ENCODE measurements at places on chromosomes 6 and 20.

DNA sequence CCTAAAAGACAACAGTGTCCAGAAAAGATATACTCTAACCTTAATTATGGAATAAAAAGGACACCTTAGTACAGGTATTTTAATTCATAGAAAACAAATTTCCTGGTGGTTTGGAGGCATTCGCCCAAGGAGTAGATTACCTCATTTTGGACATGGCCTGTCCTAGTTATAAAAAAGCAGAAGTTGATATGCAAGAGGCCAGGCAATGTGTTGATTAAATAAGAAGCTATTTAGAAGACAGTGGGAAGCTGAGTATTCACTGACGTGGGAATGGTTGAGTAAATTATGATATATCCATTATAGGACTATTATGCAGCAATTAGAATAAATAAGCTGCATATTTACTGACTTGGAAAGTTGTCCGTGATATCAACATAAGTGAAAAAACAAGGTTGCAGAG is 314.9 kb downstream of the ALDH8A1 start:
- DNase-seq = no peak

DNA sequence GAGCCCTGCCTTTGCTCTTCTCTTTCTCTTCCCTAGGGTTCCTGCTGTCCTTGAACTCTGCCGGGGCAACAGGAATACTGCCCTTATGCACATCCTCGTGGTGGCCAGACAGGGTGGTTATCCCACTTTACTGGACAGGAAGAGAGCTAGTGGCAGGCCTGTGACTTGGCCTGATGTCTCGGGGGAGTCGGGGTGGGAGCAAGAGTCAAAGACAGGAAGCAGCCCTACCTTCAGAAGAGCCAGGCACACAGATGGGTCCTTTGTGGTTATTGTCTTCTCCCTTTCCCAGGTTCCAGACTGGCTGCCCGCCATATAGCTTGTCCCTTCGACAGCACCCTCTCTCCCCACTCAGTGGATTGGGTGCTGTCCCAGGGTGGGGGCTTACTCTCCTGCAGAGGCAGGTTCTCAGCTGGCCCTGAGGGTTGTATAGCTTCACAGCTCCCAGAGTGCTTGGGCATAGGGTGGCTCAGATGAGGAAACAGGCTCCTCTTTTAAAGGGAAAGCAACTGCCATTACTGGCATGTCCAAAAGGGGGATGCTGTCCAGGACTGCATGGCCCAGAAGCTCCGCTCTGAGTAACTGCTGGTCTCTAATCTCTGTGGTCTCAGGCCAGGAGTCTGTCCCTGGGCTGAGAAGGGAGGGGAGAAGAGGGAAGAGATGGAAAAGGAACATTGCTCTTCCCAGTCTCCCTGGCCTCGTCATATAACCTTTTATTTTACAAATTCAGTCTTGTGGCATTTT is 17.3 kb downstream of the PLCG1 start:
- DNase-seq = no peak

DNA sequence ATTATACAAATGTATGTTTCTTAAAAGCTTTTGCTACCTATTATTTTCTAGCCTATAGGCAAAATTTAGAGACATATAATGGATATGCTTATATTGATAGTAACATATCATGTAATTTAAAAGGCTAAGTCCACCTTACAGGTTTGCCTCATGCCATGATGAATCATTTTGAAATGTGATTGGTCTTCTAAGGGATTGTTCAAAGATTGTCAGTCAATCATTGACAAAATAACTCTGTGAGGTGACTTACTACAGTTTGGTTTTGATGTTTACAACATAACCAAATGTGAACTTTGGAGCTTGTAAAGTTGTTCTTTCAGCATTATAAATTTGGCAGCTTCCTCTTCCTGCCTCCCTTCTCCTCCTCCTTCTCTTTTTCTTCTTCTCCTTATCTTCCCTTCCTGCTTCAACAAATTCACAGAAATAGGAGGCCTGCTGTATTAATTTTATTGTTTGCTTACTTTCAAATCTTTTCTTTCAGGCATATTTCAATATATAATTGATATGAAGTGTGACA is 39.7 kb upstream of the ZFP64 start:
- DNase-seq = no peak

DNA sequence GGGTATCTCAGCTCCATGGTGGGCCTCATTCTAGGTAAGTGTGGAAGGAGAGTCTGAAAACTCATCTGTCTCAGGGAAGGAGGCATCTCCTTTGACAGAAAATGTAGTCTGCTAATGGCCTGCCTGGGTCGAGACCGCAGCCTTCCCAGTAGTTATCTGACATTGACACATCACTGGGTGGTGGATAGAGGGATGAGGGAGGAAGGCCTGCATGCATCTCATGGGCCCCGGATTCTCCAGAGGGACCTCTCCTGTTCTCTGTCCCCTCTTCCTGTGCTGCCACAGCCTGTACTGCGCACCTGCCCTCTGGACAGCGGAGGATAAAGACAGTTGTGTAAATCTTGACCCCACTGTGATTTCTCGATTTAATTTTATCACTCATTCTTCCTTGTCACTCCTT is 4.7 kb downstream of the PCMTD2 start:
- no peak for DNase-seq

GRCh38 chr6:4884646-4885340 is 108.6 kb downstream of the CDYL start:
- no peak for DNase-seq

DNA sequence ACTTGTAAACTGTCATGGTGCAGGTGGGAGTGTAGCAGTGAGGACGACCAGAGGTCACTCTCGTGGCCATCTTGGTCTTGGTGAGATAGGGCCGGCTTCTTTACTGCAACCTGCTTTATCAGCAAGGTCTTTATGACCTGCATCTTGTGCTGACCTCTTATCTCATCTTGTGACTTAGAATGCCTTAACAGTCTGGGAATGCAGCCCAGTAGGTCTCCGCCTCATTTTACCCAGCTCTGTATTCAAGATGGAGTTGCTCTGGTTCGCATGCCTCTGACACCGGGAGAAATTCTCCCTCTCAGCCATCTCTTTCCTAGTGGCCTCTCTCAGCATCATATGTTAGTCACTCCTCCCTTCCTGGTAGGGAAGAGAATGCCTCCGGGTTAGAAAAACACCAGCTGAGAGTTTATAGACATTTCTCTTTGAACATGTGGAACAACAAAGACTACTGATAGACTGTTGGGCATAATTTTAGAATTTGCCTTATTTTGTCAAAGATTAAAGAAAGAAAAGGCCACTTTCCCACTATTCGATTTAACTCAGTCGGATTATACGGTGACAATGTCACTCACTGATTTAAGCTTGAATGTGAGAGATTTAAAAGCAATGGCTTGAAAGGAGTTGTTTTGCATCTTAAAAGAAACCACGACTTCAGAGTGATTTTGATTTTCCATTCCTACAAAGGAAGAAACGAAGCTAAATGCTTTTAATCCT is 67.9 kb upstream of the SNX9 start:
- no peak for DNase-seq

DNA sequence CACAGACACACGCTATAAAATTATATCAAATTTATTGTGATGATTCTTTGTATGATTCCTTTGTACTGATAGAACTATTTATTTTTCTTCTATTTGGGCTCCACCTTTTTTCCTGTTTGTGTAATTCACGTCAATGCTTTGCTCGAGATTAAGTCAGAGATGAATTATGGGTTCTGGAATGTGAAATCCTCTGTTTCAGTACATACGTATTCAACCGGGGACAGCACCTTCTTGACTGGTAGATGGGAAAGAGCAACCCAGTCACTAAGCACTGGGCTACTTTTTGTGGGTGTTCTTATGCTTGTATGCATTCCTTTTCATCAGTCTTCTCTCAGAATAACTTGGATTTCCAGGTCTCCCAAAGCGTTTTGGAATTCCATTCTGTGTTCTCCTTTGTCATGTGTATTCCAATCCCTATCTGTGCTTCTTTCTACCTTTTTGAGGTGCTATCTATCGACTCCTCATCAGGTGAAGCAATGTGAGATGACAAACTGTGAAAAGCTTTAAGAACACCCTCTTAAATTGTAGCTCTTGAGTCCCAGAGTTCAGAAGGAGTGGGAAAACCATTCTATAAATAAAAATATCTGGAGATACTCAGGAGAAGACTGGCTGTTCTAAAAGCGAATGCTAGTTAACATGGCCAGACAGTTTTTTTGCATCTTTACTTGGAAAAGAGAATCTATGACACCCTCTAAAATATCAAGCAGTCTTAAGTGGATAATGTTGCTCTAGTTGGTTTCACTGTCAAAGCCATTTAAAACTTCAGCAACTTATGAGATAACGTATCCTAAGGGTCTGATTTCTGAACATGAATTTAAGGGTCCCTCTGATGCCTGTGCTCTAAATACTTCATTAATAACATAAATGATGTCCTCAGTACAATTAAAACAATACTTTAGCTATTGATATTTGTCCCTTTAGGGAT is 197.7 kb upstream of the PREP start:
- DNase-seq = no peak

GRCh38 chr6:170313716-170314295 is 7.2 kb downstream of the FAM120B start:
- no peak for DNase-seq

DNA sequence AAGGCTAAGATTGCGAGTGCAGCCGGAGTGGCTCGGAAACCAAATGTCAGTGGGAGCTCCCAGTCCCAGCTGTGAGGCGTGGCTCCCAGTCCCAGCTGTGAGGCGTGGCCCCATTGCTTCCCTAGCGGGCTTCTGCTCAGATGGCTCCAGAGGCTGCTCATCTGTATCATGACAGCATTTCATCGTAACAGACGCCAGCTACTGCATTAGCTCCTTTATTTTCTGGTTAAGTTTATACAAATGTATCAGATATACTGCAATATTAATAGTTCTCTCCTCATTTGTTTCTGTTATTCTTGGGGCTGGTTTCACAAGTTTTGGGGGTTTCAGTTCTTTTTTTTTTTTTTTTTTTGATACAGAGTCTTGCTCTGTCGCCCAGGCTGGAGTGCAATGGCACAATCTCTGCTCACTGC is 34.7 kb upstream of the TBXT start:
- no peak for DNase-seq

GRCh38 chr6:39979461-39980328 is 45.4 kb upstream of the MOCS1 start:
- no peak for DNase-seq

- no peak for DNase-seq
Measured at GRCh38 chr6:3910106-3910663, 61.0 kb downstream of the FAM50B start.

- DNase-seq = no peak
Measured at GRCh38 chr20:25205277-25206062, 10.0 kb downstream of the ENTPD6 start.

DNA sequence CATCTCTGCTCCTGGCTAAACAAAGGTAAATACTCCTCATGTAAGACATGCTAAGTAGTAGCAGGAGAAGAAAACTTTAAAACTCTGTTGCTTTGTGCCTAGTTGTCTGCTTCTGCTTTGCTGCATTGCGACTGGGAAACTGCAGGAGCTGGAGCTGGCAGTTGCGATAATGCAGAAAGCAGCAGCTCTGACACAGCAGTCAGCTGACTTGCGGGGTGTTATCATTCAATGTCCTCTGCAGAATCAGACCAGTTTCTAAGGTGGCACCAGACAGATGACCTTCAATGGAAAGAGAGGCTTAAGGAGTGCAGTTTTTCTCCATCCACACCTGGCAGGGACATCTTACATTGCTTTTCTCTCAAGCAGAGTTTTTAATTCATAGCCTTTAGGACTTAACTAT is 69.9 kb upstream of the SOX4 start:
- no peak for DNase-seq

GRCh38 chr6:41422161-41422560 is 86.8 kb downstream of the NCR2 start:
- no peak for DNase-seq

DNA sequence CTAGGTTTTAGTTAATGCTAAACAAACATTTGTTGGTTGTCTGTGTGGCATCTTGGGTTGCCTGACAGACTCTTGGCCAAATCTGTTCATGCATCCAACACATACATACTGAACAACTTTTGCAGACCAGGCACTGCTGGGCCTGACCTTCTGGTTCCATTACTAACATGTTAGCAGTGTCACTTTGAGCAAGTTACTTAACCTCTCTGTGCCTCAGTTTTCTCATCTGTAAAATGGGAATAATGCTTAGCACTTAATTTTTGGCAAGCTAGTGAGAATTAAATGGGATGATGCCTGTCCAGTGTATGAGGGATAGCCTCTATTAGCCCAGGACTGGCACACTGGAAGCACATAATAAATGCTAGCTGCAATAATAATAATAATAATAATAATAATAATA is 169.9 kb downstream of the DHX35 start:
- DNase-seq = no peak
